ENCODE measurements at places on chromosomes 1 and 21.

GRCh38 chr1:175400766-175401165 is 208.2 kb upstream of the KIAA0040 start:
- DNase-seq, result no peak

GRCh38 chr21:36696390-36697059 is 2.4 kb upstream of the SIM2 start:
- DNase-seq, result no peak

- DNase-seq, result no peak
These were observed 24.4 kb upstream of the WDR26 start for GRCh38 chr1:224458996-224459395.

DNA sequence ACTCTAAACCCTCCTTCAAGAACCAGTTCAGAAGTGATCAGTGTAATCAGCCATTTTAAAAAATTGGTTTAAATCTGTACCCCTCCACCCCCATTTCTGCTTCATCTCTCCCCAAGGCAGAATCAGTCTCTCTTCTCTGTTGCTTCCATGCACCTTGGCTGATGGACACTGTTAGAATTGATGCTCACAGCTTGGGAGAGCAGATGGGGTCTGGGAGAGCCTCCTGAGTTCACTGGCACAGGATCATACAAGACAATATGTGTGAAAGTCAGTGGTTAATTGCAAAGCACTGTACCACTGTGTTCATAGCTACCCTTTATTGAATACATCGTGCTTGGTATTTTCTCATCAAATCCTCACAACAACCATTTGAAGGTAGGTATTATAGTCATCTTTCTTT is 140.9 kb downstream of the ROR1 start:
- DNase-seq, result no peak
